Activated naive CD8-positive, alpha-beta T cell treated with anti-CD3 and anti-CD28 coated beads, Interleukin-2, amount 10 ng/mL, durations not matched to agents 7 days and 5 days (primary cell): ENCODE measurements at places on chromosomes 11 and 22.

DNA sequence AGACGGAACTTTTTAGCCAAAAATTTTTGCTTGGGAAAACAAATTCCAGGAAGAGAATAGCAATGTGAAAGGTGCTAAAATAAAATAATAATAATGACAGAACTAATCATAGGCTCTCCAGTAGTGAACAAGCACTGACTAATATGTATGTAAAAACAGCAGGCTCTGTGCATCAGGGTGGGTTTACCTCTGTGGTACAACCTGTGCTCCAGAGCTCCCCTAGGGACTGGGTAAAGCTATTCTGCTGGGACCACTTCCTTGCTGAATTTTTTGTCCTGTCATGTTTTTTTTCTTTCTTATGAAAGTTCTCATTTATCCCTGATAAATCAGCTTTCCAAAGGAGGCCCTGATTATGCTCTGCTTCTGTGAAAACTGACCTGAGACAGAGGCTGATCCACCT lies 18.8 kb downstream of the LUZP2 start:
- H3K27ac ChIP-seq = no peak overlapping the region
- H3K4me3 ChIP-seq = no peak overlapping the region
- H3K36me3 ChIP-seq = no peaks in the 10 kb centered on the region
- DNase-seq = no peak

GRCh38 chr11:44567876-44568256 lies 2.4 kb downstream of the CD82 start:
- peak overlapping the region; percentile 88 for H3K4me3 ChIP-seq
- DNase-seq = no peak
- H3K36me3 ChIP-seq = peaks cover 17% of the 10 kb centered on the region
- H3K27ac ChIP-seq = peak overlapping the region; percentile 83
- no peaks in the 10 kb centered on the region for H3K27me3 ChIP-seq

DNA sequence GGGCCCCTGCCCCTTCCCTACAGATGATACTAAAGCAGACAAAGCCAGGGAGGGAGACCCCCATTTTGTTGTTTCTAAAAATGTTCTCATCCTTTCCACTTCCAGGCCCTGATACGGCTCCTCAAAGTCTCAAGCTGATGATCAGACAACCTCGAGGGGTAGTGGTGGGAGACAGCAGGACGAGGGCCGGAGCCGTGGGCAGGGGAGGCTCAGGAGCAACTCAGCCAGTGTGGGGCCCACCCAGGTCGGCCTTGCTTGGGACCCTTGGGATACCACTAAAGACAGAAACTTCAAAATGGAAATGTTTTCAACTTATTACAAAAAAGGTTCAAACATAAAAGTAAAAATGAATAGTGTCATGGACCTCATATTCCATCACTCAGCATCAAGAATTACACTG lies 15.2 kb upstream of the VPS37C start:
- H3K36me3 ChIP-seq = peaks cover 4% of the 10 kb centered on the region
- H3K4me1 ChIP-seq = peaks cover 8% of the 10 kb centered on the region
- no peak overlapping the region for H3K27ac ChIP-seq
- no peak for DNase-seq

DNA sequence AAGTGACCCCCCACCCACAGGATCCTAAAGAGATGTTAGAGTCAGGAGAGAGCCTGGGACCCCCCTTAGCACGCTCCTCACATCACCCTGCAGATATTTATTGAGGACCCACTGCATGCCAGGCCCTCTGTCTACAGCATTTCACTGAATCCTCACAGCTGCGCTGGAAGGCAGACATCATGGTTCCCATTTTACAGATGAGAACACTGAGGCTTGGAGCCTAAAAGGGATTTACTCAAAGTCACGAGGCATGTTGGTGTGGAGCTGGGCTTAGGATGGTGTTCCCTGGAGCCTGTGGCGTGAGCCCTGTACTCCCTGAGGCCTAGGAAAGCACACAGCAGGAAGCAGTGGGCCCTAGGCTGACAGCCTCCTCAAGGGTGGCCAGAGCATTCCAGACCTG lies 39.2 kb upstream of the LRRC32 start:
- no peak overlapping the region for H3K4me3 ChIP-seq
- H3K36me3 ChIP-seq = no peaks in the 10 kb centered on the region
- no peak overlapping the region for H3K27ac ChIP-seq
- no peaks in the 10 kb centered on the region for H3K4me1 ChIP-seq

GRCh38 chr11:26953770-26954392 lies 40.0 kb upstream of the FIBIN start:
- no peaks in the 10 kb centered on the region for H3K36me3 ChIP-seq
- H3K27ac ChIP-seq = no peak overlapping the region
- H3K4me1 ChIP-seq = no peaks in the 10 kb centered on the region
- H3K27me3 ChIP-seq = no peaks in the 10 kb centered on the region

DNA sequence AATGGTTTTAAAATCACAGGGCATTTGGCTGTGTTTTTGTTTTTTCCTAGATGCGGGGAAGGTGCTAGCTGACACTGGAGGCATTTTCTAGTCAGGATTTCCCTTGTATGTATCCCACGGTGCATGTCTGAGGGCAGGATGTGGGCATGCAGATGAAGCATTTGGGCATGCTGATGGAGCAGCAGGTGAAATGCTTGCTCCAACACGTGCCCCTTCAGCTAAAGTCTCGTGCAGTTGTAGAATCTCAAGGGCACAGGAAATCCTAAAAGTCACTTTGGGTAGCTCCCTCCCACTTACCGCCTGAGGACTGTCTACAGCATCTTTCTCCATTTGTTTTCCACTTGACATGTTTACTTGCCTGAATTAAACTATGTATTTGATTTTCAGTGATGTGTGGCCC lies 429.4 kb upstream of the B3GAT1 start:
- no peaks in the 10 kb centered on the region for H3K4me1 ChIP-seq
- H3K36me3 ChIP-seq = no peaks in the 10 kb centered on the region
- H3K4me3 ChIP-seq = no peak overlapping the region
- no peak overlapping the region for H3K27ac ChIP-seq
- no peaks in the 10 kb centered on the region for H3K27me3 ChIP-seq

- no peak overlapping the region for H3K4me3 ChIP-seq
- peaks cover 17% of the 10 kb centered on the region for H3K27me3 ChIP-seq
- H3K27ac ChIP-seq = no peak overlapping the region
- no peaks in the 10 kb centered on the region for H3K36me3 ChIP-seq
- DNase-seq = no peak
- H3K4me1 ChIP-seq = no peaks in the 10 kb centered on the region
Measured at GRCh38 chr22:22037740-22038139, 55.2 kb upstream of the TOP3B start.

DNA sequence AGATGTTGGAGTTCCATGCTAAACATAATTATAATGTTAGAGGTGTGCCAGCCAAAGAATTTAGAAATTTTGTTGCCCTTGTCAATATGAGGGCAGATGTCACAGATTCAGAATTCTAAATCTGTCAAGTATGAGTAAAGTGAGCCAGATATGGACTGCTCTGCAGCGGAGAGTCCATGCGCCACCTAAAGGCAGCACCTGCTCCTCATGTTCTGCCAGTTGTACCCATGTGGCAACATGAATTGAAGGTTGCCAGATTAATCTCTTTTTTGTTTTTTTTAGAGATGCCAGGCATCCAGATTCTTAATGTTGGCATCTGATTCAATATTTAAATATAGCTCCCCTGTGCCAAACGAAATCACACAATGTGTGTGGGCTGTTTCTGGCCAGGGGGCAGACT lies 678.6 kb upstream of the ANO5 start:
- no peaks in the 10 kb centered on the region for H3K36me3 ChIP-seq
- no peak overlapping the region for H3K4me3 ChIP-seq
- no peaks in the 10 kb centered on the region for H3K27me3 ChIP-seq
- H3K27ac ChIP-seq = no peak overlapping the region

DNA sequence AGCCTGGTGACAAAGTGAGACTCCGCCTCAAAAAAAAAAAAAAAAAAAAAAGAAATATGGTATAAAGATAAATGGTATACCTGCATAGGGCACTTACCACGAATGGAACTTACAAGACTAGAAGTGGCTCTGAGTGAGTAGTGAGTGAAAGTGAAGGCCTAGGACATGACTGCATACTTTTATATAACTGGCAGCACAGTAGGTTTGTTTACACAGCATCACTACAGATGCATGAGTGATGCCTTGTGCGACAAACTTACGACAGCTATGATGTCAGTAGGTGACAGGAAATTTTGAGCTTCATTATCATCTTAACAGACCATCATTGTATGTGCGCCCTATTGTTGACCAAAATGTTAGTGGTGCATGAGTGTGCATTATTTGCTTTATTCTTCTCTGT lies 17.7 kb downstream of the XRCC6 start:
- H3K27me3 ChIP-seq = no peaks in the 10 kb centered on the region
- no peak for DNase-seq
- H3K4me3 ChIP-seq = no peak overlapping the region
- peaks cover 6% of the 10 kb centered on the region for H3K4me1 ChIP-seq
- H3K27ac ChIP-seq = no peak overlapping the region

- no peak for DNase-seq
- H3K27me3 ChIP-seq = peaks cover 90% of the 10 kb centered on the region
- H3K36me3 ChIP-seq = no peaks in the 10 kb centered on the region
- peaks cover 11% of the 10 kb centered on the region for H3K4me1 ChIP-seq
- no peak overlapping the region for H3K27ac ChIP-seq
Measured at GRCh38 chr11:32430568-32431381, 4.6 kb downstream of the WT1 start.

DNA sequence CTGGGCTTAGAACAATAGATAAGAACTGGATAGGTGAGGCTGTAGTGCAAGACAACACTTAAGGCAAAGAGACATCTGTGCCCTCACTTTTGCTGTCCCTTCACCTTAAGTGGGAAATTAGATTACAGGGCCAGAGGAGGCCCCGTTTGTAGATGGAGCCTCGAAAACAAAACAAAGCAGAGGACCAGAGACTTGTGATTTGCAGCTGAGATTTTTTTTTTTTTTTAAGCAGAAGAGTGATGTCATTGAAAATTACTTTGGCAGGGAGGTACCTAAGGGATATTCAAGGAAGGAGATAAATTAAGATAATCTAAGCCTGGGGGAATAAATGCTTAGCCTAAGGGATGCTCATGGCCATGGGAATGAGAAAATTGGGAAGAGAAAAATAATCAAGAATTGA lies 31.4 kb downstream of the ZC3H12C start:
- no peak for DNase-seq
- H3K27ac ChIP-seq = no peak overlapping the region
- H3K4me3 ChIP-seq = no peak overlapping the region
- H3K4me1 ChIP-seq = no peaks in the 10 kb centered on the region
- no peaks in the 10 kb centered on the region for H3K36me3 ChIP-seq

GRCh38 chr11:38446336-38446735 lies 1848.3 kb upstream of the RAG2 start:
- no peak for DNase-seq
- no peak overlapping the region for H3K27ac ChIP-seq
- H3K4me3 ChIP-seq = no peak overlapping the region
- no peaks in the 10 kb centered on the region for H3K4me1 ChIP-seq
- no peaks in the 10 kb centered on the region for H3K36me3 ChIP-seq

GRCh38 chr11:115469361-115469760 lies 34.9 kb downstream of the CADM1 start:
- no peak overlapping the region for H3K27ac ChIP-seq
- H3K4me1 ChIP-seq = no peaks in the 10 kb centered on the region
- no peak for DNase-seq
- no peaks in the 10 kb centered on the region for H3K27me3 ChIP-seq
- no peaks in the 10 kb centered on the region for H3K36me3 ChIP-seq

GRCh38 chr11:82978422-82979099 lies 77.0 kb downstream of the DDIAS start:
- no peaks in the 10 kb centered on the region for H3K27me3 ChIP-seq
- DNase-seq = no peak
- H3K36me3 ChIP-seq = peaks cover 25% of the 10 kb centered on the region
- peaks cover 21% of the 10 kb centered on the region for H3K4me1 ChIP-seq
- H3K4me3 ChIP-seq = peak overlapping the region; percentile 2
- H3K27ac ChIP-seq = no peak overlapping the region
